ENCODE measurements at places on chromosomes 2 and 18. TPM values are rescaled to one million over a fixed set of nuclear protein-coding genes. Genes with fewer than 3 reads are reported as not detected.

The ZNF516 gene
- 4.8 TPM for total RNA-seq

The GAL3ST2 gene
- total RNA-seq, result 0.65 TPM

The RIT2 gene
- total RNA-seq, result not detected

The STPG4 gene
- not detected for total RNA-seq

The PDCL3 gene
- 45.9 TPM for total RNA-seq

The CHRNG gene
- total RNA-seq, result not detected

DNA sequence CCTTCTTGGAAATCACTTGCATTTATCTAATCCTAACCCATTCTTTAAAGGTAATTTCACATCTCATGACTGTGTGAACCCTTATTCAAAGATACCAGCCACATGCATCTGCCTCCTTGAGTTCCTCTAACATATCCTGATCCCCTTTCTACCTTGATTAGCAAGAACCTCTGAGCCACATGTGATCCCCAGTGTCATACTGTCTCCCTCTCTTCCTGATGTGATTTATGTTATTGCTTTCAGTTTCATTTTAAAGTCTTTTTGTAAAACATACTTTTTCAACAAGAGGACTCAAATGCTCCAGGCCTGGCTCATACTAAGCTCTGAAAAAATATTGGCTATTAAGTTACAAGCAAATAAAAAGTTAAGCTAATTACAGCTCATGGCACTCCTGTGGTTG is 470.1 kb downstream of the DLGAP1 start:
- H3K4me3 ChIP-seq, result no peak overlapping the region
- H3K27me3 ChIP-seq, result no peaks in the 10 kb centered on the region
- DNase-seq, result no peak
- peaks cover 13% of the 10 kb centered on the region for H3K4me1 ChIP-seq
- H3K36me3 ChIP-seq, result peaks cover 2% of the 10 kb centered on the region
- H3K27ac ChIP-seq, result no peak overlapping the region

- H3K27me3 ChIP-seq, result peaks cover 15% of the 10 kb centered on the region
- no peak within 1 kb of the TSS for H3K4me3 ChIP-seq
- no peaks in the 10 kb centered on the region for H3K36me3 ChIP-seq
Observed at GRCh38 chr18:36297417-36298125, at the start of gene FHOD3. Gene FHOD3, plus strand, starts transcription at chr18:36297713. Its CDS starts 123 bp downstream, at chr18:36297836.

GRCh38 chr18:3456686-3457069 is 6.7 kb downstream of the TGIF1 start:
- no peak overlapping the region for H3K4me3 ChIP-seq
- H3K36me3 ChIP-seq, result peaks cover 57% of the 10 kb centered on the region
- H3K4me1 ChIP-seq, result peaks cover 71% of the 10 kb centered on the region
- no peaks in the 10 kb centered on the region for H3K27me3 ChIP-seq
- no peak for DNase-seq

DNA sequence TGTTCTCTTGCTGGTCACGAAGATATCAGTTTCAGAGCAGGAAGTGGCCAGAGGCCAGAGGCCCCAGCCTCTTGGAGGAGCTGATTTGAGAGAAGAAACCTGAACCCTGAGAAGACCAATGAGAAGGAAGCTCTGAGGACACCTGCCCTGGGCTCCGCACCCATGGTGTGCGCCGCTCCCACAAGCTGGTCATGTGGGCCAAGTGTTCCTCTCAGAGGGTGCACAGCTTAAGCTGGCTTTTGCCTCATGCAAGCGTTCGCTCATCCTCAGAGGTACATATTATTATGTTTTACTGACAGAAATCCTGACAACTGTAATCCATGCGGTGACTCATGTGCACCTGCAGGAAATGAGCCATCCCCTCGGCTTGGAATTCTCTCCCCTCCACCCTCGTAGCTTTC is 316.1 kb upstream of the MYT1L start:
- H3K4me1 ChIP-seq, result peaks cover 20% of the 10 kb centered on the region
- DNase-seq, result peak; percentile 16
- no peak overlapping the region for H3K4me3 ChIP-seq
- H3K36me3 ChIP-seq, result no peaks in the 10 kb centered on the region
- no peak overlapping the region for H3K27ac ChIP-seq
- H3K27me3 ChIP-seq, result no peaks in the 10 kb centered on the region

DNA sequence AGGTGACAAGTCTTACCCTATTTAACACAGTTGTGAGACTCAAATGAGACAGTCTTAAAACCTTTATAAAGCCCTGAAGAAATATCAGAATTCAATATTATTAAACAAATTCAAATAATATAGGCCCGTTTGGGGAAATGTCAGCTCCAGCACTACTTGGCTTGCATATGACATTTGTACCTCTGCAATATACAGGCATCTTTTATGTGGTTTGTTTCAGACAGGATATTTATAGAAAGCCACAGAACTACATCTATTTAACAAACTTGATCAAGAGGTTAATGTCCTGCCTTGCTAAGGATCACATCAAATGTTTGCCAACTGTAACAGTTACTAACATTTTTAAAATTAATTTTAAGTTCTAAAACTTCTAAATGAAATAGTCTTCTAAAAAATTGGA is 3.2 kb upstream of the MREG start:
- H3K4me1 ChIP-seq, result peaks cover 55% of the 10 kb centered on the region
- no peak for DNase-seq
- H3K36me3 ChIP-seq, result no peaks in the 10 kb centered on the region
- H3K4me3 ChIP-seq, result no peak overlapping the region
- peak overlapping the region; percentile 64 for H3K27ac ChIP-seq
- H3K27me3 ChIP-seq, result no peaks in the 10 kb centered on the region

DNA sequence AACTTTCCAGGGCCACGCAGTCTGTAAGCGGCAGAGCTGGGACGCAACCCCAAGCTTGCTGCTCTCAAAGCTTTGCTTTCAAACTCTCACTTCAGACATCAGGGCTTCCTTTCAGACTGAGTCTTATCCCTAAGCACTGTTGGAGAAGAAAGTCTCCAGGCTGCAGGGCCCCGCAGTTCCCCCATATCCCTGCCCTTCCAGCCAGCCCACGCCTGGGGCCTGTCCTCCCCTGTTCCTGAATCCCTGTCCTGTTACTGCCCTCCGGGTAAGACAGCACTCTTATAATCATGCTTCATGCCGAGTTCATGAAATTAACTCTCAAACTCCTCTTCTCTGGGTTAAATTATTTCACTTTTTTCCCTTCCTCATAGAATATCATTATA is 37.9 kb downstream of the HPCAL1 start:
- no peak for DNase-seq
- H3K27me3 ChIP-seq, result no peaks in the 10 kb centered on the region
- H3K27ac ChIP-seq, result no peak overlapping the region
- peaks cover 3% of the 10 kb centered on the region for H3K36me3 ChIP-seq
- H3K4me3 ChIP-seq, result no peak overlapping the region

DNA sequence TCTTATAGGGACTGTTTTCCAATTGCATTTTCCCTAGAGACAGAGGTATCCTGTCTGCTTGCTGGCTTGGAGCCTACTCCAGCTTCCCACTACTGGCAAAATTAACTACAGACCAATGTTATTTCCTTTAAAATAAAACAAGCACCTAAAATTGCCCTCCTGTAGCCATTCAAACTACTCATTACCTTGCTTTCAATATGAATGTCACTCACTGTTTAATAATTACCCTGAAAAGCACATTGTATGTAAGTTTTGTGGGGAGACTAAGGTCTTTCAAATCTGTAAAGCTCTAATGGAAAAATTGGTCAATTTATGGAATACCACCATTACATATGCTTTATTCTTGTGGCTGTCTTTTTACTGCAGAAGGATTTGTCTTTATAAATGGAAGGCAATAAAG is 87.3 kb downstream of the DOCK10 start:
- H3K27me3 ChIP-seq, result no peaks in the 10 kb centered on the region
- DNase-seq, result no peak
- peak overlapping the region; percentile 55 for H3K27ac ChIP-seq
- H3K4me3 ChIP-seq, result no peak overlapping the region
- peaks cover 13% of the 10 kb centered on the region for H3K36me3 ChIP-seq

- no peaks in the 10 kb centered on the region for H3K27me3 ChIP-seq
- no peaks in the 10 kb centered on the region for H3K4me1 ChIP-seq
- DNase-seq, result no peak
Observed at GRCh38 chr18:75054611-75055010, 154.3 kb downstream of the PTGR3 start.

DNA sequence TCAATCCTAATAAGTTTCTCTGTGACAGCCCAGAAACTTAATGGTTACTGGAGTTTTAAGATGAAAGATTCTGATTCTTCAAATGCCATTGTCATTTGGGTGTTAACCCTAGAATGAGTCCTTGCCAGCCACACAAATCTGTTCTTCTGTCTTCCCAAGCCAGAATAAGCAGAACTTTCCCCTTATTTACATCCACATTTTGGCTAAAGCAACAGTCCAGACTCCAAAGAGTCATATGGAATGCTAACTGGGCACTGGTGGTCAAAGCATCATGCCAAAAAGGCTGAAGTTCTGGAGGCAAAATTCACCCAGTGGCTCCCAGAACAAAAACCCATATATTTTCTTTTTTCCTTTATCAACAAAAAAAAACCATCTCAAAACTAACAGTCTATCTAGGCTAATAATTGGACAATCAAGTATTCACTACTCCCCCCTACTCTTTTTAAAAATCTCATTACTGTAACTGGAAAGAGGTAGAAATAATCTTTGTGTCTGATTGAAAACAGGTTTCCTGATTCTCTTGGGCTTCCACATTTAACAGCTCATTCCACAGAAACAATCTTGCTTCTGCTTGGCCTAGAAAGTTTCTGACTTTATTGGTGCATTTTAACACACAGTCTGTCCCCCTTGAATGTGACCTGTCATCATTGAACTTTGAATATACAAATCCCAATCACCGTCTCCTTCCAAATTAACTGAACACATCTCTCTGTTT is 89.6 kb upstream of the SETBP1 start:
- DNase-seq, result no peak
- peaks cover 16% of the 10 kb centered on the region for H3K27me3 ChIP-seq
- H3K36me3 ChIP-seq, result no peaks in the 10 kb centered on the region
- H3K27ac ChIP-seq, result no peak overlapping the region
- H3K4me3 ChIP-seq, result no peak overlapping the region

- DNase-seq, result no peak
- no peaks in the 10 kb centered on the region for H3K27me3 ChIP-seq
- no peak overlapping the region for H3K27ac ChIP-seq
- H3K4me1 ChIP-seq, result peaks cover 13% of the 10 kb centered on the region
- no peaks in the 10 kb centered on the region for H3K36me3 ChIP-seq
Observed at GRCh38 chr2:227829337-227829736, 15.7 kb downstream of the CCL20 start.

GRCh38 chr2:124347209-124347608 is 322.1 kb downstream of the CNTNAP5 start:
- H3K36me3 ChIP-seq, result no peaks in the 10 kb centered on the region
- no peaks in the 10 kb centered on the region for H3K27me3 ChIP-seq
- H3K4me1 ChIP-seq, result no peaks in the 10 kb centered on the region
- H3K4me3 ChIP-seq, result no peak overlapping the region

DNA sequence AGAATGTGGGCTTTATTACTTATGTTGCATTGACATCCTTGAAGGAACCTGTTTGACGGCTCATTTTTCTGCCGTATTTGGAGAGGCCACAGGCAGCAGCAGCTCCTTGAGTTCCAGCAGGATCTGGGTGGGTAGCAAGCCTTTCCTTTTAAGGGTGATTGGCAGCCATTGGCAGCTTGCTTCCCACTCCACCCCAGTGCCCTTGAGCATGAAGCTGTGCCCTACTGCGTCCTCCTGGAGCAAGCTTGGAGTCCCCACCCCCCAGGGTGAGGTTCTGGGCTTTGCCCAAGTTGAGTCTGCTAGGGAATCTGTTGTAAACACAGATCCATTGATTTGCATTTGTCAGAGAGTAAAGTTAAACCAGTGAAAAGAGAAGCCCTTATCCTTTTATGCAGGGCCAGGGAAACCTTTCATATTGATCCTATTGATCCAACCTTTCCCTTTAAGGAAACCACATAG is 9.2 kb downstream of the ONECUT2 start:
- H3K4me1 ChIP-seq, result peaks cover 14% of the 10 kb centered on the region
- H3K4me3 ChIP-seq, result no peak overlapping the region
- H3K27me3 ChIP-seq, result peaks cover 64% of the 10 kb centered on the region
- H3K27ac ChIP-seq, result no peak overlapping the region
- no peaks in the 10 kb centered on the region for H3K36me3 ChIP-seq
- no peak for DNase-seq

DNA sequence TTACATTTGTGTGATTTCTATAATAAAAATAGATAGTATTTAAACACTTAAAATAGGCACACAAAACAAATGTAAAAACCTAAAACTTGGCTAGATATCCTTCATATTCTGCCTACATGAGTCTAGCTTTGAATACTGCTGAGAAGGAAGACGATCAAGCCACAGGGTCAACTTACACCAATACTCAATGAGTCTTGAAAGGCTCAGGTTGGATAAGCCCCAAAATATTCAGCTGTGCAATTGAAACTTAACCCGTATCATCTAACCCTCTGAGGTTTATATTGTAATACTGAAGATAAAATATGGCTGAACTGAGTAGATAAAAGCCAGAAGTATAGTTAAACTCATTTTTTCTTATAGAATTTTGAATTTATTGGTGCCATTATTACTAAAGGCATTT is 313.0 kb upstream of the NRXN1 start:
- no peaks in the 10 kb centered on the region for H3K36me3 ChIP-seq
- no peak overlapping the region for H3K27ac ChIP-seq
- DNase-seq, result no peak
- no peaks in the 10 kb centered on the region for H3K27me3 ChIP-seq

DNA sequence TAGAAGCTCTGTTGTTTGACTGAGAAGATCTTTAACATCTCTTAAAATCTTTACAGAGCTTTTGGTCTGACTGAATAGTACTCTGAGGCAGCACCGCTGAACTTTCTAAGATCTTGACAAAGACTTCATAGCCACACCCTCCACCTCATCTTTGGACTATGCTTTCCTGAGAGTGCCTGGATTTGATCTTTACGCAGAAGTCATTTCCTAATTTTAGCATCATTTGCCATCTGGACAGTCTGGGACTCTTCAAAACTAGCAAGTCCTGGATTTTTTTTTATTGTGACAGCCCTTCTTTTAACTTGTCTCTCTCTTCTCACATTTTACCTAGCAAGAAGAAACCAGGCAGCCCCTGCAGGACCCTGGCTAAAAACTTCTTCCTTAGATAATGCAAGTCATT is 188.8 kb downstream of the CTIF start:
- H3K27ac ChIP-seq, result no peak overlapping the region
- H3K36me3 ChIP-seq, result no peaks in the 10 kb centered on the region
- no peaks in the 10 kb centered on the region for H3K4me1 ChIP-seq
- no peak overlapping the region for H3K4me3 ChIP-seq

DNA sequence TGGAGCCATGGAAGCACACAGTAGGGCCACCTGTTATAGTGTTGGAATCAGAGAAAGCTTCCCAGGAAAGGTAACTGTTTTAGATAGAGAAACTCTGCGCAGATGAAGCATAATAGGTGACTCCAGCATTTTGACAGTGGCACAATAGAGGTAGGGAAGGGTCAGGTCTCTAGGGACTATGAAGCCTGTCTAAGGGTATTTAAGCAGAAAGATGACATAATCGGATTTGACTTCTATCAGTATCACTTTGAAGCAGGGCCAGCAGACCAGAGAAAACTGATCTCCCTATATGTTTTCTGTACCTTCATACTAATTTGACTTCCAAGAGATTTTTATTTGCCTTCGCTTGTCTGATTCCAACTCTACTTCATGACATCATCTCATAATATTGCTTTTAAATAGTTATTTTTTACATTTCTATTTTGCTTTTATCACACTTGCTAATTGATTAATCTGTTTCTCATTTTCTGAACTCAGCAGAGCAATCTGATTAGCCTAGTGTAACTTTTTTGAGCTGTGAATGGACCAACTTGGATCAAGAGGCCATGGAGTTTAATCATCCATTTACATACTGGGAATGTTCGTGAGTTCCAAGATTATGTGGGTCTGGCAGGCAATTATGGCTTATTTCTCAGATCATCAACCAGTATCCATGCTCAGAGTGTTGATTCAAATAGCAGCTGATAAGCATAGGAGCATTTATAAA is 8.4 kb upstream of the HIBCH start:
- H3K27me3 ChIP-seq, result peaks cover 21% of the 10 kb centered on the region
- peaks cover 1% of the 10 kb centered on the region for H3K4me1 ChIP-seq
- DNase-seq, result no peak
- H3K27ac ChIP-seq, result no peak overlapping the region

Data from activated CD4-positive, alpha-beta memory T cell treated with anti-CD3 and anti-CD28 coated beads for 36 hours (primary cell).